ENCODE measurements at places on chromosomes 11 and 22. TPM values are rescaled to one million over a fixed set of nuclear protein-coding genes. Genes with fewer than 3 reads are reported as not detected.

The CFAP300 gene
- total RNA-seq, result 3.2 TPM

- H3K36me3 ChIP-seq, result no peaks in the 10 kb centered on the region
- H3K4me3 ChIP-seq, result no peak overlapping the region
- H3K4me1 ChIP-seq, result no peaks in the 10 kb centered on the region
- no peak overlapping the region for H3K27ac ChIP-seq
- peaks cover 2% of the 10 kb centered on the region for H3K27me3 ChIP-seq
Observed at GRCh38 chr11:2930704-2931419, 1.6 kb upstream of the PHLDA2 start.

DNA sequence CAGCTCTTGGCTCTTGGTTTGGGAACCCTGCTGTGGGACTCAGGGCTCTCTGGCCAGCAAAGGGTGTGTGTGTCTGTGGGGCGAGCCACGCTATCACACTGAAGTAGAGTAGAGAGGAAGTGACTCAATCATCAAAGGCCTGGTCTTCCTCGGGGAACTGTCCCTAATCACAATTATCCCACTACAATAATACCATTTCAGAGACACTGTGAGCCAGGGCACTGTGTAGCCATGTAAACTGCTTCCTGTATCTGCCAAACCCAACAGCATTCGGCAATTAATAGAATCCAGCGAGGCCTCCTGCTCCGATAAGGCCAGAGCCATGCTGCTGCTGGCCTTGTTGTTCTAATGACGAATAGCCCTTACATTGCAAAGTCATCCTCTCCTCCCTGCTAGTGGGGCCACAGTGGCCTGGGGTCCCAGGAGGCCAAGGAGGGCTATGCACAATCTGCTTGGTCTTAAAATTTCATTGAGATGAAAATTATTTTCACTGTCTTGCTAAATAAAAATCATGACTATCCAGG is 49.8 kb upstream of the LMO2 start:
- peaks cover 2% of the 10 kb centered on the region for H3K4me1 ChIP-seq
- no peak overlapping the region for H3K4me3 ChIP-seq
- no peak overlapping the region for H3K27ac ChIP-seq
- no peaks in the 10 kb centered on the region for H3K27me3 ChIP-seq
- DNase-seq, result peak; percentile 56

The SCN4B gene
- 11.8 TPM for total RNA-seq

Data from aorta (tissue), 5 donors.